Anterior cingulate cortex (tissue), 58 donors: ENCODE measurements at places on chromosomes 7 and 10.

GRCh38 chr7:19302731-19303130, 157.5 kb upstream of the FERD3L start:
- DNase-seq = no peak

- DNase-seq = no peak
Observed at GRCh38 chr10:23191764-23192711, at the start of gene PTF1A. Gene PTF1A (plus strand): TSS chr10:23192312. CDS start chr10:23192531, 219 bp downstream.

DNA sequence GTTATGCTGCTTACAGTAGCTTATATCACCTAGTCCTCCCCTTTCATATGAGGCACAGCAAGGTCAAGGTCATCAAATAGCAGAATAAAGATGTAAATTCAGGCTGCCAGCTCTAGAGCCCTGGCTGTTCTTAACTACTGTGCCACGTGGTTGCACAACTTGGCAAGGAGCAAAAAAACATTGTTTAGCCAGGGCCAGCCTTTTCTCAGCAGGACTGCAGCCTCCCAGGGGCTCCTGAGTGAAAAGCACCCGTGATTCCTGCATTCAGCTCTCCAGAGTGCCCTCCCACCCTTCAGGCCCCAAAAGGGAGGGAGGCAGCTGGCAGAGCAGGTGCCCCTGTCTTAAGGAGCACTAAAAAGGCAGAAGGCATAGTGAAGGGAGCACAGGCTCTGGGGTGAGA, 31.8 kb upstream of the TM9SF3 start:
- DNase-seq = peak; percentile 4

- DNase-seq = no peak
Observed at GRCh38 chr10:55822096-55822495, 539.0 kb downstream of the ZWINT start.

- peak; percentile 51 for DNase-seq
Observed at GRCh38 chr10:79246606-79247275, 100.5 kb upstream of the PPIF start.

DNA sequence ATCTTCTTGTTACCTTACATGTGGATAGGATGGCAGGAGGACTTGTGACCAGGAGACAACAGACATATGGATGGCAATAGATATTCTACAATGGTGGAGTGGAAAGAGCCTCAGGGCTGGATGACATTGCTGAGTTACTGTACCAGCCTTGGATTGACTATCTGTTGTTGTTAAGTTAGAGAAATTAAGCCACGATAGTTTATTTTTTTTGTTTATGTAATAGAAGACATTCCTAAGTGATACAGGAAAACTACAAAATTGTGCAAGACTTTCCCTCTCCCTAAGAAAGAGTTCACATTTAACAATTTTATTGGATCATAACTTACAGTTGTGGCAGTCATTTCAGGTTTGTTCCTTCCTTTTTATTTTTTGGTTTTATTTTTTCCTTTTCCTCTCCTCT, 230.7 kb upstream of the CACNA2D1 start:
- no peak for DNase-seq

- no peak for DNase-seq
Observed at GRCh38 chr7:104367926-104368325, 39.5 kb downstream of the LHFPL3 start.

DNA sequence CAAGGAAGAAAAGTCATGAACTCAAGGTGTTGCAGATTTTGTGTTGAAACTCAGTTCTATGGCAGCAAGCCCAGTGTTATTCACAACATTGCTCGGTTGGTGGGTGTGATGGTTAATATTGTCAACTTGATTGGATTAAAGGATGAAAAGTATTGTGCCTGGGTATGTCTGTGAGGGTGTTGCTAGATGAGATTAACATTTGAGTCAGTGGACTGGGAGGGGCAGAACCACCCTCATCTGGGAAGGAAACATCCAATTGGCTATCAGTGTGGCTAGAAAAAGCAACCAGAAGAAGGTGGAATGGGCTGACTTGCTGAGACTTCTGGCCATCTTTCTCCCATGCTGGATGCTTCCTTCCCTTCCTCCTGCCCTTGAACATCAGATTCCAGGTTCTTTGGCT, 353.2 kb downstream of the ADRA2A start:
- DNase-seq = no peak

- peak; percentile 82 for DNase-seq
Observed at GRCh38 chr10:89342206-89342958, 14.6 kb downstream of the IFIT3 start.

GRCh38 chr7:149209518-149210269, 14.3 kb downstream of the ZNF282 start:
- DNase-seq = no peak

DNA sequence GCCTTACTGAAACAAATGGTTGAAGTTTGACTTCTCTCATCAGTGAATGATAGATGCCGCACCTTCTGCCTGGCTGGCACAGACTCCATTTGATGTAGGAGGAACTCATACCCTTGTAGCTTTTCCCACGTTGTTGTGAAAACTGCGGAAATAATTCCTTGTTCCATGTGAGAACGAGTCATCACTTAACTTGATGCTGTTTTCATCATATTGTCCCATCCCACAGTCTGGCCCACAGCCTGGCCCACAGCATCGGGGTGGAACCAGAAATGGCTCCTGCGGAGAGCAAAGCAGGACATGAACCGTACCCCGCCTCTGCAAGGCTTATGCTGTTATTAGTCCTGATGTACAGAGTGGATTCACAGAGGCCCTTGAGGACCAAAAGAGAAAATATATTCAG, 587.0 kb downstream of the SDK1 start:
- DNase-seq = no peak

DNA sequence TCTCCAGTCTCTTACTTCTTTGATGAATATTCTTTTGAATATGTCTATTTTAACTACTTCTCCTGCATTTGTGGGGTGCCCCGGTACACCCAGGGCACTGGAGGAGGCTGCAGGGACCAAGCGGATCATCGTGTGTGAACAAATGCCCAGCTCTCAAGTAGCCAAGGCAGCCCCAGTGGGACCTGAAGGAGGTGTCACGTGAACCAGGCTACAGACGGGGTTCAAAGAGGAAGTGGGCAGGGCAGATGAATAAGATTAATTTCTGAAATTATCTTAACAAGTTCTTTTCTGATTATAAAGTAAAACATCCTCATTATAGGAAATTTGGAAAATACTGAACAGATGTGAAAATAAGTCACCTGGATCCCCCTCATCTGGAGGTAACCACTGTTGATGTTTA, 78.4 kb upstream of the DUSP5 start:
- DNase-seq = no peak

- peak; percentile 71 for DNase-seq
Observed at GRCh38 chr10:121927318-121927840, 452 bp downstream of the ATE1 start.

GRCh38 chr7:94687076-94687475, 31.1 kb upstream of the SGCE start:
- no peak for DNase-seq

- DNase-seq = no peak
Observed at GRCh38 chr7:36262309-36263094, 109.4 kb downstream of the EEPD1 start.

- no peak for DNase-seq
Observed at GRCh38 chr7:65800890-65801341, 72.0 kb upstream of the VKORC1L1 start.

GRCh38 chr7:66844552-66845378, 76.3 kb upstream of the TMEM248 start:
- peak; percentile 98 for DNase-seq

DNA sequence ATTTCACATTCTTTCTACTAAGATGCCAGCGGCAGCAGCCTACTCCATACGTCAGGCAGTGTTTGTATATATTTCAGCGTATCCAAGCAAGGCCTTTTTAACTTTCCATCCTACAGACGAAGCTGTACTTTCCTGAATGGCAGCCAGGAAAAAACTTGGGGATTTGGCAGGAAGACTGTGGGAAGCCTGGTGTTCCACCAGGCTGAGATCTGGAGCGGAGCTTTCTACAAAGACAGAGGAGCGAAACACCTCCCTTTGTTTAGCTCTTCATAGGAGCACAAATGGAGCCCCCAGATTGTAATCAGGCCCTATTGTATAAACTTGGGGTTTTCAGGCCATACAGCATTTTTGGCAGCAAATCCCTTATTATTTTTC, 143.8 kb downstream of the TES start:
- peak; percentile 16 for DNase-seq

GRCh38 chr10:11300563-11300962, 282.9 kb downstream of the CELF2 start:
- no peak for DNase-seq

DNA sequence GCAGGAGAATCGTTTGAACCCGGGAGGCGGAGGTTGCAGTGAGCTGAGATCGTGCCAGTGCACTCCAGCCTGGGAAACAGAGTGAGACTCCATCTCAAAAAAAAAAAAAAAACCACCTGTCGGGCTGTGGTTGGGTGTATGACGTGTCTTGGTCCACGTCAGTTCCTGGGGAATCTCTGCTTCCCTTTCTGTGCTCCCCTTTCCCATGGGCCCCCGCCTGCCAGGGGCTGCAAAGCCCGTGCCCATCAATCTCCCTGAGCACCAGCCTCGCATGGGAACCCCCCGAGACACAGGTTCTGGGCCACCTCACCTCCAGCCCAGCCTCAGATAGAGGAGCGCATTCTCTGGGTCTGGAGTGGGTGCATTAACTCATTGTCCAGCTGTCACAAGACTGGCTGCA, 2.3 kb upstream of the SH2B2 start:
- DNase-seq = no peak

- no peak for DNase-seq
Observed at GRCh38 chr10:61901829-61902444, 438 bp downstream of the ARID5B start.

GRCh38 chr10:116183733-116184511, 89.1 kb downstream of the GFRA1 start:
- no peak for DNase-seq

GRCh38 chr7:173209-173918, 19.0 kb upstream of the FAM20C start:
- no peak for DNase-seq

- no peak for DNase-seq
Observed at GRCh38 chr10:31554556-31554955, 235.5 kb downstream of the ZEB1 start.
